ENCODE measurements at places on chromosomes 3 and 15.

- DNase-seq: peak; percentile 1
Measured at GRCh38 chr3:198079771-198080520, 119.9 kb downstream of the LMLN start.

DNA sequence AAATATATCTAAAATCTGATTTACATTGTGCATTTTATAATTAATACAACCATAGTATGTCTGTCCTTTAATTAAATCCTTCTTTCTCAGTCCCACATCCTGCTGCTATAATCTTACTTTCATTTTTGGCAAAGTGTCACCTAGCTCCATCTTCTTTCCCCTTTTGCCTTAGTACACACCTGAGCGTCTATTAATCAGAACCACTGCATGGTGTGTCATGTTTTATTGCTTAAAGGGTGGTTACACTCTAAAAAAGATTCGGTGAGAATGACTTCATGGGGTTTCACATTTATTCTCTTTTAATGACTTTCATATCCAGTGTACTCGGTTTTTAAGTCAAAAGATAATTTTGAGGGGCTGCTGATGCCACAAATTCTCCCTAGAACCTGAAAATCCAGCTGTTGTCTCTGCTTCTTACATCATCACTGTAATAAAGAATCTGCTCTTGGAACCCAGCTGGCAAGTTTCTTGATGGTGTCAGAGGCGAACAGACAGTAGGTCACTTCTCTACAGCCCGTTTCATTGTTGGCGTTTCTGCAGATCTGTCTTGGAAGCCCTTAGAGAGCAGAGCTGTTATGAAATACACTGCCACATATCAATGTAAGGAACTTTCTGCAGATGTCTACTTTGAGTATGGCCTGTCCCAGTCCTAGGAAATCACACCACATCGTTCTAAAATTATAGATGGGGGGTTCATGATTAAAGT, 99.7 kb downstream of the TIGIT start:
- DNase-seq: no peak

- no peak for DNase-seq
Measured at GRCh38 chr3:95629802-95630201, 1184.6 kb upstream of the EPHA6 start.

DNA sequence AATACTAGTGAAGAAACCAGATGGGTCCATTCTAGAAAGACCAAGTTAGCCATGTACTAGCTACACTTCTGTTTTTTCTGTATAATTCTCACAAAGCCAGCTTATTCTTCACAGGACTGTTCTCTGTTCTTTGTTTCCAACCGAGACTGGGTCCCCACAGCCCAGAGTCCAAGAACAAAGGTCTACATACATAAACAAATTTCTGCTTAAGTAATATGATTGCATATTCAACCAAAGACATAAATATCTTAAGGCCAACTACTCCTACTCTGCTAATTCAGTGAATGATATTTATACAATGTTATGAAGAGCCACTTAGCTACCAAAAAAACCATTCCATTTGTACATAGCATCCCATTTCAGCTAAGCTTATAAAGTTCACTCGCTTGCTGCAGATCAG, 299.8 kb upstream of the CCDC54 start:
- no peak for DNase-seq

DNA sequence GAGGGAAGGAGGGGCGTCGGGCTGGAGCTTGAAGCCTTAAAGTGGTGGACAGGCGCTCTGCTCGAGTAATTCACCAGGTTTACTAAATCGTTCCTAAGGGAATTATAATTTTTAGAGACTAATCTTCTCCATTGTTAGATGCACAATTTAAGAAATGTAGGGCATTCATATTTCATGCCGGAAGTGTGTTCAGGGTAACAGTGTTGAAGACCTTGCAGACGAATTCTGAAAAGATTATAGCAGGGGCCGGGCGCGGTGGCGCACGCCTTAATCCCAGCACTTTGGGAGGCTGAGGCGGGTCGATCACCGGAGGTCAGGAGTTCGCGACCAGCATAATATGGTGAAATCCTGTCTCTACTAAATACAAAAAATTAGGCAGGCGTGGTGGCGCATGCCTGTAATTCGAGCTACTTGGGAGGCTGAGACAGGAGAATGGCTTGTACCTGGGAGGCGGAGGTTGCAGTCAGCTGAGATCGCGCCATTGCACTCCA, 365 bp upstream of the GTF2A2 start:
- no peak for DNase-seq

DNA sequence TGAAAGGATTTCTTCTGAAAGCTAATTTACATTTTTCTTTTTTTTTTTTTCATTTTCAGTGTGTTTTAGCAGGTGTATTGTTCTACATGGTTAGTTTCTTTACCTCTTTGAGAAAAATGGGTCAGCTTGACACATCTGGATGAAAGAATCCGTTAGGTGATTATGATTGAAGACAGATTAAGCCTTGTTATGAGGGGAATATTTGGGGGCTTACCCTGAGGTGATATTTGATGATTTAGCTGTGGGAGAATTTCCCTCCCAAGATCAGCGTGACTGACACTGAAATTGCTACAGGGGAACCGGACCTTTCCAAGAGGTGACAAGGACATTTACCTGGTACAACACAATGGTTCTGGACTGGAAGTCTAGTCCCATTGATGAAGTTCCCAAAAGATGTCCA, 147.5 kb downstream of the NFKBIZ start:
- DNase-seq: no peak

DNA sequence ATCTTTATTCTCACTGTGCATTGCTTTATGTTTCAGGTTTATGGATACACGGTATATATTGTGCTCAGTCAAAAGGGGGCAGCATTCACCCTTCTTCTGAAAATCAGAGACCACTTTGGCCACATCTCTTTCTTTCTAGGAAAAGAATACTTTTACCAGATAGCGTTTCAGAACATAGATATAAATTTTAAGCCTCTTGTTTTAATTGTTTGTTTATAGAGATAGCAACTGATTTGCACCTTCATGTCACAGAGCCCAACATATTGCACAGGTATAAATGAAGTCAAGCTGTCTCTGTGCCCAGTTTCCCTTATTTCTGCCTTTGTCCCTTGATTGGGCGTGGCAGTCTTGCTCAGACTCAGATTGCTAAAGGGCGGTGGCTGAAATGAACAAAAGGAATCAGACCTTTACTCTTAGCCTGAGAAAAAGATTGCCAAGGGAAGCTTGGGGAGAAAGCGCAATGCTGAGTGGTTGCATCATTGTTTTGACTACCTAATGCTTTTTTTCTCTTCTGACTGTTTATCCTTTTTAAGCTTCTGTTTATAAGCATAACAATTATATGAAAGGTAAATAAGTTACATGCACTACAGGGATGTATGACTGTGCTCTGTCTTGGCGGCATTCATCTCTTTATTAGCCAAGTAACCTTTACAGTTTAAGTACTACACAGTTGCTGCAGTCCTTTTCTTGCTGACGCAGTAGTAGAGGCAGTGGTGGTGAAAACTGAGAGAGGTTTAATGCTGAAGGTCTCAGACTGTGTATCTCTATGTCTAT, 70.8 kb upstream of the ZBTB20 start:
- DNase-seq: no peak

All from activated CD8-positive, alpha-beta memory T cell treated with anti-CD3 and anti-CD28 coated beads for 1 hour (primary cell).